ENCODE measurements at places on chromosomes 12 and 14. TPM values are rescaled to one million over a fixed set of nuclear protein-coding genes. Genes with fewer than 3 reads are reported as not detected.

DNA sequence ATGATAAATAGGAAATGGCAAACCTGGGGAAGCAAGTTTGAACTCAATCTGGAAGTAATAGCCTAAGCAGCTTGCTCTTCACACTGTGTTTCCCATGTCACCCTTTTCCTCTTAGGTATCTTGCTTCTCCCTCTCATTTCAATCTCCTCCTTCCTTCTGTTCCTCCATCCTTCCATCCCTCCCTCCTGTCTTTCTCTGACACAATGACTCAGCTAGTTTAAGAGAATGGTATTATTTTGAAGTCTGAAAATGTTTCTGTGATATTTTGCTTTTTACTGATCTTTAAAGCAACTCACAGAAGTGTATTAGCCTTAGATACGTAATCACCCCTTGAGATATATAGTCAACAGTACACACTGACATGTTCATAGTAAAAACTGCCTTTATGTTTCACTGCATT is 55.9 kb upstream of the FGD4 start:
- no peak for DNase-seq

DNA sequence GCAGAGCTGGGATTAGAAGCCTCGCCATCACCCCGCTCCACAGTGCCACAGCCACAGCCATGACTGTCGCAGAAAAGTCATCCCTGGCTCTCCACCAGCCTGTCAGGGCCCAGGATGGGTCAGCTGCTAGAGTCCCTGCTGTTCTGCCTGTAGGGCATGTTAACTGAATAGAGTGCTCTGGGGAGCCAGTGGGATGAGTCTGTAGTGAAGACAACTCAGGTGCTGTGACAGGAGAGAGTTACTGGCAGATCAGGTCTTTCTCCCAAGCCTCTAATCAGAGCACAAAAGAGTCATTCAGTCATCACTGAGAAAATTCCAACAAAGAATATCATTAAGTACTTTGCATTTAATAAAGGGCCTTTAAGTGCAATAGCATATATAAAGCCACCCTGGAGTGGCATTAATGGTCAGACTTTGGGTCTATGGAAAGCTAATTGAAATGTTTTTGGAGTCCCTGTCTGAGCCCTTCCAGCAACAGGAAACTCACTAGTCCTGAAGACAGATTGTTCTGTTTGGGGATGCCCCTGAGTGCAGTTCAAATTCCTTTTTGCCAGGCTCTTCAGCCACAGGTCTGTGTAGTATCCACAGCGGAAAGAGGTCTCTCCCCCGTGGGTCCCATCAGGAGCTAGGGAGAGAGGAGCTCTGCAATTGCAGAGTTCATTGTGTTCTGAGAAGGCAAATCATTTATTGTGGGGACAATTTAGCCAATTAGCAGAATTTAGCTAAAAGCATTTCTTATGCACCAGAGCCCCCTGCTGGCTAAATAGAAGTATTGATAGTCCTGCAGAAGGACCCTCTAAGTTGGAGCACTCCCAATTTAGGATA is 45.2 kb upstream of the C14orf132 start:
- peak; percentile 49 for DNase-seq

DNA sequence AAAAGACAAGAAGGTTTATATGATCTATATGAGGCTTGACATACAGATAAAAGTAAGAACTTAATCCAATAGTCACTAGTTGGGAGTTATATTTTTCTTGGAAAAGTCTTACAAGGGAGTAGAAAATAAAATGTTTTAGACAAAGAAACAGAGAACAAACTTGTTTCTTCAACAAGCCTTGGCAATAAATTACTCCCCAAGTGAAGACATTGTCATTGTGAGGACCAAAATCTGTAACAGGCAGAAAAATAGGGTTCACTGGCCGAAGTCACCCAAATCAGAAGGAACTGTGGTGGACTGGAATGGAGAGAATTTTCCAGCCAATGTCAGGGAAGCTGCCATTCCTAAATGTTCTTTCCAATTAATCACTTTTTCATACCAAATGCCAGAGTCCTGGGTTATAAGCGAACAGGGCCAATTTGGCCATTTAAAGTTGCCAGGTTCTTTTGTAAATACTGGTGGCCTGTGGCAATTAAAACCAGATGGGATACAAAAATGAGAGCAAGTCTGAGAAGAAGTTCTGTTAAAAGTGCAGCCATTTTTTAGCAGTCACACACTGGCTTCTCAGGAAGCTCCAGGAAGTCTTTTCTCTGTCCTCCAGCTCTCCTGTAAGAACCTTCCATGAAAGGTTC is 117.3 kb upstream of the OVCH1 start:
- no peak for DNase-seq

DNA sequence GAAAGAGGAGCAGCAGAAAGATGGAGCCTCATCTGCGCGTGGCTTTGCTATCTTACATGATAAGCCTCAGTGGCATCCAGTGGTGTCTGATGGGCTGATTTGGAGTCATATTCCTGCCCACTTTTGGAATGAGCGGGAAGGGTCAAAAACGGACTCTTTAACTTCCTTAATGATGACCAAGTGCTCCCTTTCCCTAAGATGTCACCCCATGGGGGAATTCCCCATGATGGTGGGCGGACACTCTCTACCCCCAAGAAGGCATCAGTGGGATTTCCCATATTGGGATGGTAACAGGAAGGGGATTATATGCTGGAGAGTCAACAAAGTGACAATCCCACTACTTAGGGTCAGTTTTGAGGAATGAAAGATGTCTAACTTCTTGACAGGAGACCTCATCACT is 110.9 kb downstream of the GPATCH2L start:
- no peak for DNase-seq

DNA sequence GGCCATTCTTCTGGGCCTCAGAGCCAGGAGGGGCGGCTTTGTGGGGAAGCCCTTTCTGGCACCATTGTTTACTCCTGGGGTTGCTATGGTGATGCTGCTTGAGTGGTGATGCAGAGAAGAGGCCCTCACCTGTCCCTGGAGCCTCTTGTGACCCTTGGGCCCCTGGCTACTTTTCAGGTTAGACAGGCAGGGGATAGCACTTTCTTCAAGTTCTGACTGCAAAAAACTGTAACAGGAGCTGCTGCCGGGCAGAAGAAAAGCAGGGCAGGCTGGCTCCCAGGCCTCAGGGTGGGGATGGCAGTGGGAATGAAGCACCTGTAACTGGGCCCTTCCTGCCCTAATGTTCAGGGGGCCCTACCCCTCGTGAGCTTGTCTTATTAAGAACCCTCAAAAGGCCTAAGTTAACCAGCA is at the start of gene TEX52:
Gene TEX52, minus strand, starts transcription at position 19 of the 411 bp plus-strand sequence. Its CDS starts 13 bp downstream, at position 6.
- DNase-seq: no peak

DNA sequence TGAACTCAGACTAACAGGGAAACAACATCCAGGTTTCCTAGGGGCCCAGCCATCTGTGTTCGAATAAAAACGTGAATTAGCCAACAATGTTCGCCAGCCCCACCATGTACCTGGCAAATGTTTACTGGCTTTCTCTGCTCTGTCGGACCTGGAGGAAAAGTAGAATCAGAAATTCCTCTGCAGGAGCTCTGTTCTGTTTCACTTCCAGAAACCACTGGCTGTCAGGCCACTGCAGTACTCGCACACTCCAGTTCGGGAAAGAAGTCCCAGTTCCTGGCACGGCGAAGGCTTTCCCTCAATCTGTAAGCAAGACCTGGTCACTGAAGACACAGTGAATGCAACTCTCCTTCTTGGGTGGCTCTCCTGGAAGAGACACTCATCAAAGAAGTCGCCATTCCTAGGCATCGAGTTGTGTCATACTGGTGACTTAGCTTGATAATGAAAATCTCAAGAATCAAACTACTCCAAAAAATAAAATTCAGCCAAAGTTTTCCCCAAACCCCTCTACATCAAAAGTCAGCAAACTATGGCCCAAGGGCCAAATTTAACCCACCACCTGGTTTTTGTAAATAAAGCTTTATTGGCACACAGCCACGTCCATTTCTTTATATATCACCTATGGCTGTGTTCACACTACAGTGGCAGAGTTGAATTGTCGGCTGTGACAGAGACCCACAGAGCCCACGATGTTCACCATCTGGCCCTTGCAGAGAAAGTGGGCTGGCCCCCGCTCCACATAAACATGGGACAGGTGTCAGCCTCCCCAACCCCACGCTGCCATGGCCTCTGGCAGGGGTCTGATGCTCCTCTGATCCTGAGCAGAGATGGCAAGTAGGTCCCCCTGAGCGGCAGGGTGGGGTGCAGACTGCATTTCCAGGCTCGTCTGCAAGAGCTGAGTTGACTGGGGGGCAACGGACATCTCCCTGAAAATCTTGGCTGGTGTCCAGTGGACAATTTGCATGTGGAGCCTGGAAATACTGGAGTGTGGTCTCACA is 189.2 kb upstream of the DIO3 start:
- no peak for DNase-seq

DNA sequence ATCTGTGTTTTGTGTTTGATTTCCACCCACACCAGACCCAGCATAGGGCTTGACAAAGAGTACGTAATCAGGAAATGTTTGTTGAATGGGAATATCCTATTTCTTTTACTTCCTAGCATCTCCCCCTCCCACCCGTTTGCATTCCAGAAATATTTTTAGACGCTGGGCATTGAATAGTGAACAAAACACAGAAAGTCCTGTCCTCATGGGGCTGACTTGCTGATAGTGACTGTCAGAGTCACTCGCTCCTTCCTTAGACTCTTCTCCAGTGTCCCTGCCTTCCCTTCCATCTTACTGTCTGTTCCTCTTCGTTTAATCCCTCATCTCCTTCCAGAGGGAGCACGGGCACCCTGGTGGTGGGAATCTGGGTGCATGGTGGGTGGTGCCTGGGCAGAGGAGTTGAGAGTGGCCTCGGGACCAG is 53.6 kb downstream of the SLC25A47 start:
- peak; percentile 58 for DNase-seq

DNA sequence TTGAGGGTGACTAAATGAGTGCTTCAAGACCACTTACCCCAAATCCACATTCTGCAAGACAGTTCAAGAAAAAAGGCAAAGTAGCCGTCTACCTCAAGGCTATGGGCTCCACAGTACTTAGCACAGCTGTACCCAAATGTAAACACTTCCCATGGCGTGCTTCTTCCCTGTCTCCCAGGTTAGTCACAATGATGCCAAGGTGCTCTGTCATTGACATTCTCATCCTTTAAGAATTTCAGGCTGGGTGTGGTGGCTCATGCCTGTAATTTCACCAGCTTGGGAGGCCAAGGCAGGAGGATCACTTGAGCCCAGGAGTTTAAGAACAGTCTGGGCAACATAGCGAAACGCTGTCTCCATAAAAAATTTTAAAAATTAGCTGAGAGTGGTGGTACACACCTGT is 51.2 kb upstream of the CERS5 start:
- DNase-seq: peak; percentile 98

DNA sequence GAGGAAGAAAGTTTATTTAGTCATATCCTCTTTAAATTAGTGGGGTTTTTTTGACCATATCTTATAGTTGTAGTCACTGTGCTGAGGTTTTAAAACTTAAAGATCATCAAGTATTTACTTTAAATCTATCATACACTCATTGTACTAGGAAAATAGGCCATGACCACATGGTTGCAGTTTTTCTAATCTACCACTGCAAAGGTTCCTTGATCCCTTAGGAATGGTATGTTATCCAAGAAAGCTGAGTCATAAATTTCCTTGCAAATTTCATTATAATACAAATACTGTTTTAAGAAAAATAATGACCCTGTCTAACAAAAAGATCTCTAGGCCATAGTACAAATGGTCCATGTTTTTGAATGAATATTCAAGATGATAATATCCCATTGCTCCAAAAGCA is 74.7 kb downstream of the DBX2 start:
- DNase-seq: no peak

- no peak for DNase-seq
Measured at GRCh38 chr12:68939505-68939904, 6.5 kb upstream of the CPM start.

DNA sequence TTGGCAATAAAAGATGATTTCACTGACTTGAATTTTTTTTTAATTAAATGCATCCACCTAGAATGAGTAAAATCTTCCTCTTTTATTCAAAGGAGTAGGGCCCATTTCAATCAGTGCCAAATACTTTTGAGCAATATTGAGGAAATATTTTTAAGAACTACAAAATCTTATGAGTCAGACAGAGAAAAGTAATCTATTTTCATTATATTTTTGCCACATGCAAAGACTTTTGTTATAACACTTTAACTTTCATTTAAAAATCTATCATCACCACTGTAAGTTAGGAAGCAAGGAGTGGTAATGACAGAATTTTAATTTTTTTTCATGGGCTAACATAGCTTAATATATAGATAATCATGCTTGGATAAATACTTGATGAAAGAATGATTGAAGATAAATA is 345.2 kb upstream of the KITLG start:
- peak; percentile 29 for DNase-seq

- no peak for DNase-seq
Measured at GRCh38 chr14:101125719-101126651, 222.5 kb upstream of the RTL1 start.

- no peak for DNase-seq
Measured at GRCh38 chr14:71247106-71247505, 339.8 kb downstream of the PCNX1 start.

GRCh38 chr12:16021676-16022075 is 110.5 kb downstream of the DERA start:
- DNase-seq: no peak

DNA sequence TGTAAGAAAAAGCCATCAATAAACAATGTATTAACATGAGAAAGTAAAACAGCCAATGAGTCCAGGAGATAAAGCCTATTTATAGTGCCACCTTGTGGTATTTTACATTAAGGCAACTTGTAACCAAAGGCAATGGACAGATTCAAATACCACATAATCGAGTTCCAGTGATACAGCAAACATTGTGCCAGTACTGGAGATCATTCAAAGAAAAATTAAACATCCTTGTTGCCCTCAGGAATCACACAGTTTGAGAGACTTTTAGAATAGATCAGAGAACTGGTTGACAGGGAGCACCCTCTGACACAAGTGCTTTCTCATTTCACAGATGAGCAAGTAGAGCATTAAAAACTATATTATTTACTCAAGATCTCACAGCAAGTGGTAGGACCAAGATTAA is 98.1 kb downstream of the DDHD1 start:
- peak; percentile 78 for DNase-seq

GRCh38 chr12:123808167-123808566 is 46.1 kb downstream of the DNAH10 start:
- DNase-seq: peak; percentile 37

DNA sequence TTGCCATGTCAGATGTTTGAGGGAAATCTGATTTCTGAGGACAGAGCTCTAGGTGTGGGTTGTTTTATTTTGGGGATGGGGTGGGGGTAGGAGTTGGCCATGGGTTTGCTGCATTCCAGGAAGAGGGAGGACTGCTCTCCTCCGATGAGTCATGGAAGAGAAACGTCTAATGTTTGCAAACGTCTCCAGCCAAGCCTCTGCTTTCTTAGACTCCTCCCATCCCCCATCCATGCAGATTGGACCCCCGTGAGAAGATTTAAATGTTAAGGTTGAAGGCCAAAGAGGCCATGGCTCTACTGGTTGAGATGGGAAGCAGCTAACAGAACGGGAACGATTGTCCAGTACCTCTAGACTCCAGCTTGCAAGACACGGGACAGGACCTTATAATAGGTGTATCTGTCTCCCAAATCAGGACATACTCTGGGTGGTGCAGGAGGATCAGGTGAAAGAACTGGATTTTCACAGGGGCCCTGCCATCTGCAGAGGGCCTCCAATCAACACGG is 11.4 kb upstream of the ATP2A2 start:
- peak; percentile 91 for DNase-seq

GRCh38 chr12:96223411-96224218 is 29.4 kb downstream of the ELK3 start:
- no peak for DNase-seq

Gene VWF
- total RNA-seq: not detected

Gene RTL1
- not detected for total RNA-seq

Gene RNASE7
- not detected for total RNA-seq

Gene WNT1
- not detected for total RNA-seq

Gene KRT72
- not detected for total RNA-seq

Gene ZBTB1
- total RNA-seq: 23.6 TPM

Measured in PC-3 (cell line).